ENCODE measurements at places on chromosomes 16 and 17. TPM values are rescaled to one million over a fixed set of nuclear protein-coding genes. Genes with fewer than 3 reads are reported as not detected.
A peak's percentile ranks its signal among the peaks of the same experiment; 100 is the strongest.

DNA sequence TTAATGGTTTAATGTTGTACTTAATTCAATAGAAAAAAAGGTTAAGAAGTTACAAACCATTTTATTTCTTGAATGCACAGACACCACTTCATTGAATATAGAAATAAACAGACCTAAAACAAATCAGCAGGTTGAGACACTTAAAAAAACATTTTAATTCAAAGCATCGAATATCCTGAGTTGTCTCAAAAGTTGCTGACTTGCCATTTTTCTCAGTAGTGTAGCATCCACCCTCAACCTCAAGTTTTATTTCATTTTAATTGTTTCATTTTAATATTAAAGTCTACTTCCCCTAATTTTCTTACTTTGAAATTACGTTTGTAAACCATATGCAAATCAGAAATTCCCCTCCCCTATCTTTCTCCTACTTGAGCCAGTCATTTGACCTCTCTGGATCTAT lies 5.8 kb upstream of the MED13 start:
- no peak for DNase-seq

GRCh38 chr17:34606763-34607162 lies 27.4 kb downstream of the TMEM132E start:
- no peak for DNase-seq

DNA sequence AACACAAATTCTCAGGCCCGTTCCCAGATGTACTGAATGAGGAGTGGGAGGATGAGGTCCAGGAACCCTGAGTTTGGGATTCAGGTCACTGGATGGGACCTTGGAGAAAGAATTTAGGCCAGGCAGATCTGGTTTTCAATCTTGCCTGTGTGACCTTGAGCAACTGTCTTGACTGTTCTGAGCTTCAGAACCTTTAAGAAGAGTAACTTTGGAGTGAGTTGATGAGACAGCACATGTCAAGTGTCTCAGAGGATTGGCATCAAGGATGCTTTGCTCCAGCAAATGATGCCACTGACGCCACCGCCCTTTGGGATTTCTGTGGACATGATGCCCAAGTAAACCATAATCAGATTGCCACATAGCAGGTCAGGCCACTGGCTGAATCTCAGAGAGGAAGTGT lies 56.2 kb upstream of the DNAJA2 start:
- no peak for DNase-seq

DNA sequence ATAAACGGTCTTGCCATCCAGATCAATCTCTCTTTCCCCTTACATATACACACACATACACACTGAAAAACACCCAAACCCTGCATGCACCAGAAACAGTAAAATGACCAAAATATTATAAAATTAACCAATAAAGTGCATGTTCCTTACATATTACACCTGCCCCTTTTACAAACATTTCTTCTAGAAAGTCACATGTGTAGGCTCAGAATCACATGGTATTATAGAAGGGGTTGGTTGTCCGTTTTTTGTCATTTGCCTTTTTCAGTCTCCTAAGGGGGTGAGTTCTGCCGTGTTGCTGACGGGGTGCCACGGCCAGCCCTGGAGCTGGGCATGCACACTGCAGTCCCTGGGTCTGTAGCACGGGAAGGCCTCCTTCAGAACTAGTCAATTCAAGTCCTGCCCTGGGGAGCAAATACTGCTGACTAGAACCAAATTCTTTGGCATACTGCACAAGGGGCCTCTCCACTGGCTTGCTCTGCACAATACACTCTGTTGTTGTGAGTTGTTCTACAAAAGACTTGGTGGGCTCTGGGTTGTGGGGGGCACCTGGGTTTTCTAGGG lies 8.0 kb upstream of the CORO6 start:
- DNase-seq = no peak

GRCh38 chr17:50148226-50149090 lies 2.0 kb downstream of the PPP1R9B start:
- DNase-seq = peak; percentile 69

GRCh38 chr17:39271546-39271945 lies 45.8 kb upstream of the STAC2 start:
- DNase-seq = no peak

DNA sequence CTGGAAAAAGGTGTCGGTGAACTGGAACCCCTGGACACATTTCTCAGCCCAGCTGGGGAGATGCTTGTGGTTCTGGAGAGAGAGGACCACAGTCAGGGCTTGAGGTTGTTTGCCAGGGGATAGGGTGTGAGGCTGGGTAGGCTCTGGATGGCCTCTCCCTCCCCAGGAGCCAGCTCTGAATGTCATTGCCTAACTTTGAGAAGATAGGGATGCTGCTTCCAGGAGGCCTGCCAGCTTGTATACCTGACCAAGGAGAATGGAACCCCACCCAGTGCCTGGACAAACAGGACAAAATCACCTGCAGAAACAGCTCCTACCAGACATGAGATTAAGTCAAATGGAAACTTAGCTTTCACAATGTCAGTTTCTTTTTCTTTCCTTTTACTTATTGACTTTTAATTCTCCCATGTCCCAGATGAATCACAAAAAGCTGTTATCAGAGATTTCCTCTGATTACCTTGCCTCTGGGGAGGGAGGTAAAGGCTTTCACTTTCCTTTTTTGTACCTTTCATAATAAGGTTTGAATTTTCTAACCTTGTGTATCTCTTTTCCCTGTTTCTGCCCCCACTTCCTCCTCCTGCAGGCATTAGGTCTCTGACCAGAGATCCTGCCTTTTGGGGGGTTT lies 29.8 kb upstream of the PLLP start:
- peak; percentile 5 for DNase-seq

DNA sequence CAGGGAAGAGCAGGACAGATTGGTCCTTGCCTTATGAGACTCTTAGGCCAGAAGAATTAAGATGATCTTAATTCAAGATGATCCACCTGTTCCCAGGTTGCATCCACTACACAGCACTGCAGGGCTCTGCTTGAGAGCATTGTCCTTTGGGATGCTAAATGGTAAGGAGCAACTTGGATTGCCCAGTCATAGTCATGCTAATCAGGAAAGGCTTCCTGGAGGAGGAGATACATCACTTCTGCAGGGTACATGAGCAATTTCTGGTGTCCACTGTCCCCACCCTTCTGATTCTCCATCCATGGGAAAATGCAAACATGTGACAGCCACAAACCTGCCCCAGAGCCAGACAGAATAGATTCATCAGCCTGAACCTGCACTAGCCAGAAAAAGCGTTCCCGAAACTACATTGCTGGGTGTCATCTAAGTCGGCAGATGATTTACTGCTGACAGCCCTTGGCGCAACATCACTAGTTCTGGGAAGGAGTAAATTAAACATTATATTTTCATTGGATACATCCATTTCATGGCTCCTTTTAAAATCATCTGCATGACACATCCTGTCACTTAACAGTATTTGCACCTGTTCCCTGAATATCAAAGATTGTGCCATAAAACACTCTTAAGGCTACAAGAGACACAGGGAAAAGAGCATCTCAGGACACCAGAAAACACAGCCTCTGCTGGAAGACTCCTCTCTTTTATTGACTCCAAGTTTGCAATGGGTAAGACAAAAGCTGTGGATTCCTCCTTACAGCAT lies 282.2 kb downstream of the MAF start:
- DNase-seq = no peak

The CES3 gene
- total RNA-seq = 0.26 TPM

The KCNJ12 gene
- total RNA-seq = 10.0 TPM
